ENCODE measurements at places on chromosomes 2 and 18.

DNA sequence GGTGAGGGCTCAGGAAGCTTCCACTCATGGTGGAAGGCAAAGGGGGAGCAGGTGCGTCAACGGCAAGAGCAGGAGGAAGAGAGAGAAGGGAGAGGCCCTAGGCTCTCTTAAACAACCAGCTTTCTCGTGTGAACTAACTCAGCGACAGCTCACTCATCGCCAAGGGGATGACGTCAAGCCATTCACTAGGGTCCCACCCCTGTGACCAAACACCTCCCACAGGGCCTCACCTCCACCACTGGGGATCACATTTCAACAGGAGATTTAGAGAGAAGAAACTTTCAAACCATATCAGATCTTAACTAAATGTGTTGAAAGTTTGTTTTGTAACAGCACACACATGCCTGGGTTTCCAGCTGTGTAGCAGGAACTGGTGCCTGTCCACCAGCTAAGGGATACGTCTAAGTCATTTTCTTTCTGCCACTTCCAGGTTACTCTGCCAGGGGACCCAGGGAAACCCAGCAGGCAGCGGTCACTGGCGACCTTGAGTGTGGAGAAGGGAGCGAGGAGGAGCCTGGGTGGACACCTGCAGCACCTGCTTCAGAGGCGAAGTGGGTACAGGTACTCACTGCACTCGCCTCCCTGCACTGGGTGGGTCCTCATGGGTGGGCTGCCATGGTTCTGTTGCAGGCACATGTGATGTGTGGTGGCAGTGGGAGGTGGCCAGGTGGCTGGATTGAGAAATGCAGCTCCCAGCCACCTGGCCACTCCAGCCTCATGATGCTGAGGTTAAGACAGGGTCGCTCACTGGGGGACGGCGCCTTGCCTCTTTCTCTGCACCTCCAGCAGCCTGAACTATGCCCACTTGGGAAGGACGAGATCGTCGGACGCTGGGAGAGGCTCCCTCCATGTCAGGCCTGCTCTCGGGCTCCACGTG, 8.4 kb upstream of the GPC1 start:
- DNase-seq: peak; percentile 48

DNA sequence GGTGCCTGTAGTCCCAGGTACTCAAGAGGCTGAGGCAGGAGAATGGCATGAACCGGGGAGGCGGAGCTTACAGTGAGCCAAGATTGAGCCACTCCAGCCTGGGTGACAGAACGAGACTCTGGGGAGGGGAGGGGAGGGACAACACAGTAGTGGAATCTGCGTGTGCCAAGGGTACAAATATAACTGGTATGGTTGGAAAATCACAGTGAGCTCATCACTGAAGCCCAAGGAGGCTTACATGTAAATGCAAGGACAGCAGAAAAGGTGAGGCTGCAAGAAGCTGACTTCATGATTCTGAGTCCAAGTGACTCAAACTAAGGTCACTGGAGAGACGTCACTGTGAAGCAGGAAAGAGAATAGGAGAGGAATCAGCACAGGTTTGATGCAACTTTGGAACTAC, 9.2 kb downstream of the SEPTIN10 start:
- DNase-seq: peak; percentile 69

DNA sequence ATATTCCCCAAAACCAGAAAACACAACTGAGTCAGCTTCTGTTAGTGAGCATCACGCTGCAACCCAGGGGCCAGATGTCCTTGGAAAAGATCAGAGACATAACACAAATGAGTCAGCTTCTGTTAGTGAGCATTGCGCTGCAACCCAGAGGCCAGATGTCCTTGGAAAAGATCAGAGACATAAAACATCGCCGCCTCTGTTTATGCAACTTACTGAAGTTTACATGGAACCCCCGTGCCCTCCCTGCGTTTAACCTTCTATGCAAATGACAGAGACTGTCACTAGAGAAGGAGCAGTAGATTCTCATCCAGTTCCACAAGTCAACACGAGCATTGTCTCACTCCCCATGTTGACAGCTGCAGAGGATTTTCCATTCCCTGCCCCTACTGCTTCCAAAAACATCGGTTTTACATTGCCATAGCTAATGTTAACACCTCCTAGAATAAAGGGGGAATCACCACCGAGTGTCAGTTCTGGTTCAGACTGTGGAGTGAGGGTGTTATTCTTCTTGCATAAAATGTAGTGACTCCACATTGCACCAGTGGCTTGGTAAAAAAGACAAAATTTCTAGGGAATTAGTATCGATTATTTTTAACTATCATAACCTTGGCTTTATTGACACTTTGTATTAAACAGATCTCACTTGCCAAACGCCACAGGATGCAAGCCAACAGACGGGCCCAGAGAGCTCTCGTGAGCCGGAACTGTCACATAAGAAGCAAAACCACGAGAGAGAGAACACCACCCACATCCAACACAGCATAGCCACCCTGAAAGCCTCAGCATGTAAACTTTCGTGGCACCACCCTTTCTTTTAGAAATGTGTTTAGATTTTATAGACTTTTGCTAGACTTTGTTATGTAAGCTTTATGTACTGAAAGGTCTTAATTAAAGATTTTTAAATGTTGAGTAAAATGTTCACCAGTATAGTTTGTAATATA, 87.7 kb downstream of the SH3YL1 start:
- no peak for DNase-seq

- no peak for DNase-seq
Measured at GRCh38 chr2:186725783-186726182, 31.9 kb downstream of the FAM171B start.

DNA sequence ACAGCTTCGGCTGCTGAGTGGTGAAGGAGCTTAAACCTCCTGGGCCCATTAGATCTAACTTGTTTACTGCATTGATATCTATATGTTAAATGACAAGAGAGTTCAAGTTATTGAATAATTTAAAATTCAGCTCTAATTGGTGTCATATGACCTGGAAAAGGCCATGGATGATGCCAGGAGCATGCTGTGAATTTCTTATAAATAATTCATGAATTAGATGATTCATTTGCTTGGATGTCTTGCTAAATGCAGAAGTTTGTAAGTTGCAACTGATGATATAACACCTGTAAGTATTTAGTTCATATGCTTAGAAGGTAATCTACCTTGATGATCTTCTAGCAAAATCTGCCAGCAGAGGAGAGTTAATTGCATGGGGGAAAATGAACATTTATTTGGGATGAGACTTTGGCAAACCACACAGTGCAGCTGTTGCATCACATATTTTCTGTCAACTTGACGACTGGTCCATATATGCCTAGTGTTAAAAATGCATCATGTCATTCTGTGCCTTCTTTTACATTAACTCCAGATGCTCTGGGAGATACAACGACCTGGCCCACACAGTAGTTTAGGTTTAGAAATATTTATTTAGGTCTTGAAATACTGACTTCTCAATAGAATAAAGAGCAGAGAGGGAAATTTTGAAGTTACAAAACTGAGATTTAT, 226.3 kb downstream of the KIAA1328 start:
- no peak for DNase-seq

- DNase-seq: no peak
Measured at GRCh38 chr18:8984131-8984721, 118.3 kb upstream of the NDUFV2 start.

DNA sequence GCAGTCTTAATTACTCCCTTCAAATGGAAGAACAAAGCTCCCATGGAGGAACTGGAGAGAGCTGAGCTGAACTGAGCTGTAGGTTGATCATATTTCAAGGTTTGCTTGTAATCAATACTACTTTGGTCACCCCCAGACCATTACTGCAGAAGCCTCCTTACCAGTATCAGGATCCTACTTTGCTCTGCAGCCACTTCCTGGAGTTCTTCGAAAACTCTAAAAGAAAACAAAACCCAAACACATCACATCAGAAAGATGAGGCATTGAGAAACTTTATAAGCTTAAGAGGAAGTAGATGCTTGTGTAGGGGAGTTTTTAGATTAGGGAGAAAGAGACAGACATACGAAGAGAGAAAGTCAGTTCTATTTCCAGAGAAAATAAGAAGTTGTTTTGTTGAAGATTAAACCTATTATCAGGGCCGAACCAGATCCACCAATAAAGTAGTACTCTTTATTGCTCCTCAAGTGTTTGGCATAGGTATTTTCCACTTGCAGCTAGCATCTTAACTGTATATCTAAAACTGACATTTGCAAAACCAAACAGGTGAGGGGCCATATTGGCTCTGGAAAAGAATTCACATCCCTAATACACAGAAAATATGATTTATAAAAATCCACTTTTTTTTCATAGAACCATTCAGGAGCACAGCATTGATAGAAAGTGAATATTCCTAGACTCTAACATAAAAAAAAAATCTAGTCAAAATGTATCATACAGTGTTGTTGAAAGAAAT, 166.9 kb upstream of the KLF7 start:
- DNase-seq: no peak

- no peak for DNase-seq
Measured at GRCh38 chr18:48868468-48869466, 82.0 kb downstream of the SMAD7 start.

DNA sequence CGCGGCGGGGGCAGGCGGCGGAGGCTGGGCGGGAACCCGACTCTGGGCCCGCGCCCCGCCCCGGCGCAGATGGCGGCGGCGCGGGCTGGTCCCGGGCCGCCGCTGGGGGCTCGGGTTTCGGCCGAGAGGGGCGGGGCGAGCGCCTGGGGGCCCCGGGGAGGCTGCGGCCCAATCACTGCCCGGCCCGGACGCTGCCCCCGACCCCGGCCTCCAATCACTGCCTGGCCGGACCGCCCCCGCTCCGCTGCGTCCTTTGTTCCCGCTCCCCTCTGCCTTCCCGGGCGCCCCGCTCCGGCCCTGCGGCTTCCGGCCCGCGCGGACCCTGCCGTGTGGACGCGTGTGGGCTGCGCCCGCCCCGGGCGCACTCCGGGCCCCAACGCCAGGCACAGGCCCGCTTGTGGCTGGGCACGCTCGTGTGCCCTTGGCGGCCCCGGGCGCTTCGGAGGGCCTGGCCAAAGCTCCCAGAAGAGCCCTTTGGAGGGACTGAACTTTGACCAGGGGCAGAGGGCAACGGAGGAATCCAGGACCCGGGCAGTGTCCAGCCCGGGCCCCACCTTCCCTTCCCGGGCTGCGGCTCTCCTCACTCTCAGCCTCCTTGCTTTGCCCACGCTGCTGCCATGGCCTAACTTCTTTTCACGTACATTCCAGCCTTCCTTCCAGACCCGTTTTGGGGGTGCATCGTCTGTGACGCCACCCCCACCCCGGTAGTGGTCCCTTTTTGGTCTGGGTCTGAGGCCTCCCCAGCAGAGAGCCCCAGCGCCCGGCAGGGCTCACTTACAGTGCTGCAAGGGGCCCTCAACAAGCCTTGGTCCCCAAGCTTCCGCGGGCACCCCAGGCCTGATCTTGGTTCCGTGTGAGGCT, 27.1 kb upstream of the PTMA start:
- DNase-seq: peak; percentile 71

DNA sequence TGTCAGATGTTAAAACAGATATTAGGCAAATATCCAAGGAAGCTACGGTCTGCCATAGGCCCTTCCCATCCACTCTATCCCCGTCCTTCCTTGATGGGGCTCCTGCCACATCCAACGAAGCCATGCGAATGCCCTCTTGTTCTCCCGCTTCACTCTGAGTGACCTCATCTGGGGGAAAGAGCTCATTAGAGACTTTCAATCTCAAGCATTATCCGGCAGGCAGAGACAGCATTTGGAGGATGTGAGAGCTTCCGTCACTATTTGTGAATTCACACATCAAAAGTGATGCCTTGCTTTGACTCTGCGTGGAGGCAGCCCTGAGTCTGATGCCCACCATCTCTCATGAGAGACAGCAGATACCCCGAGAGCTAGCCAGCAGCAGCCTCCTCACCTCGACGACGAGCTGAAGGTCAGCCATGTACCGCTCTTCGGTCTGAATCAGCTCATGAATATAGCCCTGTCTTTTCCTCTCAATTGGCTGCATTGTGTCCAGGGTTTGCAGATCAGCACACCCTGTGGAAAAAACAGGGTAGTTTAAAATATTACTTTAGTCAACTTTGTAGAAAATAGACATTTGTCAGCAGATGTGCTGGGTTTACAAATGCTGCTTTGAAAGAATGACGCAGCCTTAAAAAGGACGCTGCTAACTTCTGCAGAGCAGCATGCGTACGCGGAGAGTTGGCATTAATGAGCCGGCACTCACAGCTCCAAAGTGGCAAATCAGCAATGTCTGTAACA, 45.9 kb downstream of the FAM228A start:
- DNase-seq: no peak

- DNase-seq: no peak
Measured at GRCh38 chr2:46365913-46366667, 68.9 kb downstream of the EPAS1 start.

DNA sequence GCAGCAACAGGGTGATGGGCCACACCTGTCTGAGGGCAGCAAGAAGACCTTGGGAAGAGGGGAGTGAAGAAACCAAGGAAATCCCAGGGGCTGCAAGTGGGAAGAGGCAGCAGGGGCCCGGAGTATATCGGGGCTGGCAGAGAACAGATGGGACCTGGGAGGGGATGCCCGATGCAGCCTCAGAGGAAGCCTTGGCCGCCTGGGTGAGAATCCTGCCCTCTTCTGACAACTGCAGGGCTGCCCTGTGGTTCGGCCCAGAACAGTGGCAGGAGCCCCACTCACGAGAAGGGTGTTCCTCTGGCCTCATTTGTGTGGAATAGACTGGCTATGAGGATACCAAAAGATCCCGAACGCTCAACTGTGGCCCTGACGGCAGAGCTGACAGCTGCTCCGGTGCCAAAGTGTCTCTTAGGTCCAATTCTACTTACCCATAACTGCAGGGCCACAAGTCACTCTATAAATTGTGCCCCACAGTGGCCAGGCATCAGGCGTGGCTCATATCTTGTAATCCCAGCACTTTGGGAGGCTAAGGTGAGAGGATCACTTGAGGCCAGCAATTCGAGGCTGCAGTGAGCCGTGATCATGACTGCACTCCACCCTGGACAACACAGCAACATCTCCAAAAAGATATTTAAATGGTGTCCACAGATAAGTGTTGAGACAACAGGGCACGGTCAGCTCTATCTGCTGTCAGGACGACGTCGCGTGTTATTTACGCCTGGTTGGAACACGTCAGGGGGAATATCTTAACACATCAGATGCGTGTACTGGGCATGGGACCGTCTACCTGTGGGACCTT, 23.6 kb upstream of the ID2 start:
- DNase-seq: no peak

- DNase-seq: peak; percentile 62
Measured at GRCh38 chr2:220277445-220277975, 650.1 kb downstream of the SLC4A3 start.
